ENCODE measurements at places on chromosomes 2 and 18.

GRCh38 chr2:101036562-101036961 lies 34.5 kb downstream of the RPL31 start:
- no peak for DNase-seq

DNA sequence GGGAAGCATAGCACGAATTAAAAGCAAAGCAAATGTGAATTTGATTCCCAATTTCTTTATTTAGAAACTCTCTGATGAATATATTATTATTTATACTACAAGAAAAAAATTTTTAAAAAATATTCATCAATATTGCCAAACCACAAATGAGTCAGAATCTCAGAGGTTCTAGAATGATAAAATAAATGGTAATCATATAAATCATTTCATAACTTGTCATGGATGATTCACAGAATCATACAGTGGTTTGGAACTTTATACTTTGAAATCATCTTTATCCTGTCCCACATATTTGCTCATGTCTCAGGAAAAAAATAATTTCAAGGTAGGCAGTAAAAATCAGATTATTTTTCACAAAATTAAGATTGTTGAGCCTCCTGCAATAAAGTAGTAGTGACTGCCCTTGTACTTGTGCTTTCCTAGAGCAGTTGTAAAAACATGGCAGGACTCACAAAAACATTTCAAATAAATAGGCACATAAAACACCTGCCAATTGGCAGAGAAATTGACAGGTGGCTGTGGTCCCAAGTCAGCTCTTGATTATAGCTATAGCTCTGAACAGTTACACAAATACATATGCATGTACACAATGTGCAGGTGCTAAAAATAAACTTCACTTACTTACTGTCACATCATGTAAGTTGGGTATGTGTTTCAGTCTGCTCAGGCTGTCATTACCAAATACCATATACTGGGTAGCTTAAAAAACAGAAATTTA lies 273.9 kb upstream of the SESTD1 start:
- DNase-seq, result no peak

GRCh38 chr2:218993345-218994315 lies at the start of gene CRYBA2:
TSS of gene CRYBA2 (minus strand) at chr2:218993422. CDS start at chr2:218993176, 246 bp downstream.
- no peak for DNase-seq

GRCh38 chr18:58177896-58178470 lies 134.0 kb downstream of the NEDD4L start:
- no peak for DNase-seq

- no peak for DNase-seq
These were observed at the start of gene DCDC2C for GRCh38 chr2:3703236-3703756. TSS of gene DCDC2C (plus strand) at chr2:3703575. CDS start at chr2:3703752, 177 bp downstream.

DNA sequence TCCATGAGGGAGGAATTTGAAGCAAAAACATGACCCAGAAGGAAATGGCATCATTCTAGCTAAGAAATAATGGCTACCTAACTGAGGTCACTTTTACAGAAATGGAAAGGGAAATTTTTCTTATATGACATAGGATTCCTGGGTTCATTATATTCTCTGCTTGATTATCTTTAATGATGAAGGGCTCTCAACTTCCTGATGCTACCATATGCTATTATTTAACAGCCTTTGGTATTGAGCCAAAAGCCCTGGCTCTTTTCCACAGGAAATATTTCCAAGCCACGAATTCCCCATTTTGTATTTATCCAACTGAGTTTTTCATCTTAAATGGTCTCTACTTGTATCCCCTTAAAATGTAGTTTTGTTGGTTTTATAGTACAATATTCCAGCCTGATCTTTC lies 63.2 kb upstream of the NPAS2 start:
- no peak for DNase-seq

GRCh38 chr2:47534179-47534919 lies 131.4 kb downstream of the MSH2 start:
- DNase-seq, result no peak

- DNase-seq, result no peak
These were observed 87.1 kb downstream of the MEP1B start for GRCh38 chr18:32276906-32277305.

- DNase-seq, result no peak
These were observed 79.4 kb upstream of the MAP4K3 start for GRCh38 chr2:39516347-39517101.

GRCh38 chr2:133452583-133452982 lies 115.7 kb downstream of the NCKAP5 start:
- DNase-seq, result no peak

DNA sequence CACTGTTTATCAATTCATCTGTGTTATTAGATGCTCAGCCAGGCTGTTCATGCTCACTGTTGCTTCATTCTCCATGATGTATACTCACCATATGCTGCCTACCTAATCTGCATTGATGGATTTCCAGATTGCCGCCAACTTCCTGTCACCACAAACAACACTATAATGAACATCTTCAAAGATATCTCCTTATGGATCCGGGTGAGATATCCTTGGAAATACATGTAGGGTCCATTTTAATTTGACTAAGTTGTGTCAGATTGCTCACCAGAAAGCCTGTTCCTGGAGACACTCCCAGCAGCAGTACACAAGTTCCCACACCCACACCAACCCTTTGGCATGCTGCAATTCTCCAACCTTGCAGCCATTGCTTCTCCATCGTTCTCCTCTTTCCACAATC lies 547.5 kb upstream of the TNP1 start:
- no peak for DNase-seq

- DNase-seq, result no peak
These were observed 135.3 kb upstream of the CTAGE1 start for GRCh38 chr18:22552899-22553460.

- DNase-seq, result no peak
These were observed 48.5 kb upstream of the PELI1 start for GRCh38 chr2:64192664-64193105.

GRCh38 chr2:37083873-37084794 lies at the start of the genes GPATCH11 and HEATR5B:
TSS of gene GPATCH11 (plus strand) at chr2:37084518. CDS start at chr2:37088382, 3,864 bp downstream.
TSS of gene HEATR5B (minus strand) at chr2:37084372. CDS start at chr2:37083414, 958 bp downstream.
- peak; percentile 97 for DNase-seq

GRCh38 chr2:150847578-150847977 lies 360.1 kb upstream of the RND3 start:
- DNase-seq, result no peak

DNA sequence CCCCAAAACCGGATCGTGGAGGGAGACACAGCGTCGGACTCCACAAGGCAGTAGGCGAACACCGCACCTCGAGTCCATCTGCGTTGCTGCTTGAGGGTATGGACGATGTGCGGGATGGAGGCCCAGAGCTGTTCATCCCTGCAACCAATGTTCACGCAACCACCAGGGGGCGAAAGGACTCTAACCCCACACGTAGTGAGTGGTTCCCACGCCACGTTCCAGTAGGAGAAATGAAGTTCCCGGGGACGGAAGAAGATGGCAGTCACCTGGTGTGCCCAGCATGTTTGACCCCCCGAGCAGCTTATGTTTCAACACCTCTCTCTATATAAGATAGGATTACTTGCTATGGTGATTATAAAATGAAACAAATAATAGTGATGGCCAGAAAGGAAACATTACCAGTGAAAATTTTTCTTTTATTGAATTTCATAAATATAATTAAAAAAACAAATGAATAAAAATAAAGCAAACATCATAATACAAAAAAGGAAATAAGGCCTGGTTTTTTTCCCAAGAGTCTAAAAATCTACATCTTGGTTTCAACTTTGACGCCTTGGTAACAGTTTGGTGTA lies 184.3 kb downstream of the SH3BP4 start:
- DNase-seq, result peak; percentile 54

DNA sequence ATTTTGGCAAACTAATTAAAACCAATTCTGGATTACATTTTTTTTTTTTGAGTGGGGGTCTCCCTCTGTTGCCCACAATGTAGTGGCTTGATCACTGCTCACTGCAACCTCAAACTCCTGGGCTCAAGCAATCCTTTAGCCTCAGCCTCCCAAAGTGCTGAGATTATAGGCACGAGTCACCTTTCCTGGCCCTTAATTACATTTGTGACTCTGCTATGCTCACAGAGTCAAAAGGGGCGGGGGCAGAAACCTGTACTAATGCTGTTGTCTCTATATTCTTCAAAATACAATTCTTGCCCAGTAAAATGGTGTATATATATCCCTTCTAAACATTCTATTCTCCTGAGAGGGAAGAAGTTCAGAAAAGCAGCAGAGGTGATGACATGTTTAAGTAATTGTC lies 23.2 kb downstream of the PRKD3 start:
- DNase-seq, result no peak

DNA sequence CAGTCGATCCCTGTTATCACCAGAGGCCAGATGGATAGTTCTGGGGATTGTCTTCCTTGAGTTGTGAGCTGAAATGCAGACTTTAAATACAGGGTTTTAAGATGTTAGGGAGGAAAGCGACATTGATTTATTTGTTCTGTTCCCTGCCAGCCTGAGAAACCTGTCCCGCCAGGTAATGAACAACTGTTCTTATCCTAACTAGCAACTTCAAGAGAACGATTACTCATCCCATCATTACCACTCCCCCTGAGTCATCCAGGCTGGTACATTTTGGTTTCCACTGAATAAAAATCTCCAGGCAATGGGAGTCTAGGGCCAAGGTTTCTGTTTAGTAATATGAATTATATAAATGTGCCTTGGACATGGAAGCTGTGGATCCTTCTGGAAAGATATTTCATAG lies 131.2 kb downstream of the LYPD6B start:
- DNase-seq, result no peak

DNA sequence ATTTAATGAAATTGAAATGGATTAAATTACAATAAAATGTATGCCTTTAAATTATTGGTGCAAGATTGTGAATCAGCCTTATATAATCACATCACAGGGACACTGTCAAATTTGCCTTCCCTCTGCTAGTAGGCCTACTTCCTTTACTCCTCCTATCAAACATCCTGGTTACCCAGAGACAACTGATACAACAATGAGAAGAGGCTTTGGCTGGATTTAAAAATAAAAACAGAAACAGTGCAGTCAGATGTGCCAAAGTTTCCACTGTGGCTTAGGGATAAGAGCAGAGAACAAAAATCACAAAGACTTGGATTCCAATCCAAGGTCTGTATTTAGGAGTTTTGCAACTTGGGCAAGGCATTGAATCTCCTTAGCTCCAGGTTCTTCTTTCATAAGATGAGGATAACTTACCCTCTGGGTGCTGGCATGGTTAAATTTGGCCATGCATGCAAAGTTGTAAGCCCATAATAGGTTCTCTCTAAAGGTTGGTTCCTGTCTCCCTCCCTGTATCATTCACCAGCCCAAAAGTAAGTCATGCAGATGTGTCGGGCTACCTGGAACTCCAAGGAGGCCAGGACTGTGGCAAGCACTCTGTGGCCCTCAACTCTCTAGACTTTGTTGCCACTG lies 99.3 kb upstream of the LRATD1 start:
- no peak for DNase-seq

DNA sequence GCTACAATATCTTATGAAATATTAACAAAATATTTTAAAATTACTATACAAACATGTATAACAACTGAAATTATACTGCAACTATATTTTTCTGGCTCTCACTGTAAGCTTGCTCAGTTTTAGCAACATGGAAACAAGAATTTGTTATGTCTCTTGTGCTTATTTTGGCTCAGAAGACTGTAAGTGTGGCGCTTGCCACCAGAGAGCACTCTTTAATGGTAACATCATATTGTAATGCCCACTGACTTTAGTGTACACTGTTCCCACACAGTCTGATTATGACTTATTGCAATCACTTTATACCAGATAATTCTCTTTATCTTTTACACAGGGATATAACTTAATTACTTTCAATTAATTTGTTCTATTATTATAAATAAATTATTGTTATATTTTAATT lies 1500.6 kb upstream of the TMEFF2 start:
- DNase-seq, result no peak

DNA sequence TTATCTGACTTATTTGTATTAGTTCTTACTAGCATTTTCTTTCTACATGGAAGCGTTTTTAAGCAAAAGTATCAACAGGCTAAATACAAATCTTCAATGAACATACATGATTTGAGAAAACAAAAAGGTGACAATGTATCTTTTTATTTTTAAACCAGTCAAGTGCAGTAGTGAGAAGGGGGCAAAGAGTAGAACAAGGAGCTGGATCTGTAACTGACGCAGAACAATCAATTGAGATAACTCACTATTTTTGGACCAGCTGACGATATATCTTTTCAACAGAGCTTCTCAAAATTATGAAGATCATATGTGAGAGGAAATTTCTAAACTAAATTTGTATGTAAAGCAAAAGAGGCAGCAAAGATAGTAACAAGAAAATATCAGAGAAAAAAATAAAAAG lies 15.5 kb downstream of the NCKAP1 start:
- no peak for DNase-seq

DNA sequence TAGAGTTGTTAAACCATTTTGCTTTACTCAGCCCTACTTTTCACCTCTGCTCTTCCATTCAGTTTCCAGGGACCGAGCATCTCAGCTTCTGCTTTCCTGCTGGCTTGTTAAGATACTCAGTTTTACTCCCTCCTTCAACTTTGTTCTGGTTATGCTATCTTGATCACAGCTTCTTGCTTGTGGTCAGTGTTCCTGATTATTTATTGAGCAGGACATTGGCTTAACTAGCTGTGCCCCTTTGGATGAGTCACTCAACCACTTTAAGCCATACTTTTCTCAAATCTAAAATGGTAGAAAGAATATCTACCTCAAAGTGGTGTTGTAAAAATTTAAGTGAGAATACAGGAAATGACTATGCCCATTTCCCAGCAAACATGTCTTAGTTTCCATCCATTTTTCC lies 124.0 kb downstream of the KYNU start:
- no peak for DNase-seq

DNA sequence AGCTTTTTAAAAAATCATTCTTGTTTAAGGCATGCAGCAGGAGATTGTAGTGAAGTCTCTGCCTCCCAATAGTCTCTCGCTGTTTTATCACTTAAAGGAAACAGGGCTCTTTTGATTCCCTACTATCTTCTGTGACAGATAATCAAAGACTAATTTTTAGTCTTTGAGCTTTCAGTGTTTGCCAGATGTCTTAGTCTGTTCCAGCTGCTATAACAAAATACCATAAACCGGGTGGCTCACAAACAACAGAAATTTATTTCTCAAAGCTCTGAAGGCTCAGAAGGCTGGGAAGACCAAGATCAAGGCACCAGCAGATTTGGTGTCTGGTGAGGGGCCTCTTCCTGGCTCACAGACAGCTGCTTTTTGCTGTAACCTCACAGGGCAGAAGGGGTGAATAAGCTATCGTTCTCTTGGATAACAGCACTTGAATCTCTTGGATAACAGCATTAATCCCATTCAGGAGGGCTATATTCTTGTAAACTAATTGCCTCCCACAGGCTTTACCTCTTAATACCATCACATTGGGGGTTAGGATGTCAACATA lies 37.8 kb upstream of the STAT4 start:
- DNase-seq, result no peak

GRCh38 chr2:193469251-193469650 lies 1274.5 kb upstream of the TMEFF2 start:
- no peak for DNase-seq

GRCh38 chr2:227267410-227268115 lies 57.5 kb upstream of the MFF start:
- DNase-seq, result no peak

GRCh38 chr2:148645539-148646230 lies 1.1 kb downstream of the EPC2 start:
- no peak for DNase-seq

DNA sequence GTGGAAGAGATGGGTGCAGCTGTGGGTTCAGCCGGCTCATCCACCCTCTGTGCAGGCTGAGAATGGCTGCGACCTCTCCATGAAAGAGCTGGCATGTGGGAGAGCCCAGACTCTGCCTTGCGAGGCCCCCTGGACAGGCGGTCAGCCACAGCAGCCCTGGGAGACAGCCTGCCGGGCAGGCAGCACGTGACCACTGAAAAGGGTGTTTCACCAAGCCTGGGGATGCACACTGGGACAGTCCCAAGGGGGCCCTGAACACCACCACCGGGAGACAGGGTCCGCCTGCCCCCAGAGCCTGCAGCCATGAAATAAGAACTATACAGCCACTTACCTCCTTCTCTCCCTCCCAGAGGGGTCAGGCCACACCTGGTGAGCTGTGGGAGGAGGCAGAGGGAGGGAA lies 11.5 kb downstream of the RFX8 start:
- DNase-seq, result no peak

Measured in CMK (cell line).